ENCODE measurements at places on chromosomes 12 and 14.
A peak's percentile ranks its signal among the peaks of the same experiment; 100 is the strongest.

DNA sequence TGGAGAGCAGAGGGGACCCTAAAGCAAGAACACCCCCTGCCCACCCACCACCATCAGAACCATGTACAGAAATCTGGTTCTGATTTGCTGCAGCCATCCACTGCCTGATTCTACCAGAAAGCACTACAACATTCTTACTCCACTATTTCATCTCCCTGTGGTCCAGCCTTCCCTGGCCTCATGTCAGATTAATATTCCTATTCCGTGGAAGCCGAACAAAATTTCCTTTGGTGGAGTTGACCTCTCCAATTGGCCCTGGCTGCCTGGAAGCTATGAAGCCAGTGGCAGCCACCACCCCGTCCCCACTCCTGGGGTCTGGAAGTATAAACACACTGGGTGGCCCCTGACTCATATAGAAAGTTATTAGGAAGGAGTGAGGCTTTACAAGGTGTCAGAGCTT lies 60.2 kb downstream of the ANO2 start:
- DNase-seq = no peak

DNA sequence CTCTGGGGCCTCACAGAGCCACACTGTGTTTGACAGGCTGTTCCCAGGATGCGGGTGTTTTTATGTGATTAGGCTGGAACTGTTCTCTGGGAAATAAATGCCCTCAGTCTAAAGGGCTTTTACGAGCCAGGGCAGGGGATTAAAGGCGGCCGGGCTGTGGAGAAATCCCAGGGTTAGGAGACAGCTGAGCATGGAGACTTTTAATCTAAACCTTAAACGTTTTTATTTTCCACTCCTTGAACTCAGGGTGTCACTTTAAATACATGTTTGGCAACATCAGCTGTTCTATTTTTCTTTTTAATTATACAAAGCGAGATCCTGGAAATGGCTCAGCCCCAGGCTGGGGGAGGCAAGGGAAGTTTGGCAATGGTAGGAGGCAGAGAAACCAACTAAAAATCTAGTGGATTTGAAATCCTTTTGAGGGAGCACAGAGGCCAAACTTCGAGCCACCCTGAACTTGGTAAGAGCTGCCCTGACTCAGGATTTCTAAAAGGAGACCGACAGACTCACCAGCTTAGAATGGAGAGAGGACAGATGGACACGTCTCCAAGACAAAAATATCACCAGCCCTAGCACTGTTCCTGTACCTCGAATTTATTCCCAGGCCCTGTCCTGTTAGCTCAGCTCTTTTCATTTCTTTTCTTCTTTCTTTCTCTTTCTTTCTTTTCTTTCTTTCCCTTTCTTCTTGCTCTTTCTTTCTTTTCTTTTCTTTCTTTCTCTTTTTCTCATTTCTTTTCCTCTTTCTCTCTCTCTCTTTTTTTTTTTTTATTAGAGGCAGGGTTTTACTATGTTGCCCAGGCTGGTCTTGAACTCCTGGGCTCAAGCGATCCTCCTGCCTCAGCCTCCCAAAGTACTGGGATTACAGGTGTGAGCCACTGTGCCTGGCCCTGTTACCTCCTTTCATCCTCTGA lies 15.8 kb upstream of the ORAI1 start:
- peak; percentile 30 for DNase-seq

DNA sequence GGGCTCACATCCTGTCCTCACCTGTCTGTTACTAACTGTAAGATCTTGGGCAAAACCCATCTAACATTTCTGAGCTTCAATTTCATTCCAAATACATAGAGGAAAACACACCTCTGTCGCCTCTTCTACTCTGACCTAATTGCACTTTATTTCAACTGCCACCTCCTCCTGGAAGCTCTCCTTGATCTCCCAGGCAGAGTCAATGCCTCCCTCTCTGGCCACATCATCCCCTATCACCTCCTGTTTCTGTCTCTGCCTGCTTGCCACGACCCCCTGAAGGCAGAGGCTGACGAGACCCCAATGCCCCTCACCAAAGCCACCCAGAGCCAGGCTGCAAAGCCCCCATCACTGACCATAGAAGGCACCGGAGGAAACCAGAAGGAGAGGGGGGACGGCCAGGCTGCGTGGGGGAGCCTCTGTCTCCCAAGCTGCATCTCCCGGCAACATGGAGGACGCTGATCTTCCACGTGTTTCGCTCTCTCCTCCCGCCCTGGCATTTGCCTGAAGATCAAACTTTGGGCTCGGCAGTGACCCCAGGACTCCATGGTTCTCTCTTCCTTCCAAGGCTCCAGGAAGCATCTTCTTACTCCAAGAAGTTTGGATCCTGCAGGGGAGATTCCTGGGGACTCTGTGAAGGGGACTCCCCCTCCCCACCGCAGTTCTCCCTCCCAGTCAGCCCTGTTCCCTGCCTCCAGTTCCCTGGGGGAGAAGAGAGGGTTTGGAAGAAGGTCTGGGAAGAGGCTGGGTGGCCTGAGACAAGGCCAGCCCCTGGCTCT lies 50.1 kb upstream of the BCL11B start:
- DNase-seq = no peak

GRCh38 chr12:34219046-34219770 lies 196.9 kb downstream of the ALG10 start:
- DNase-seq = no peak

DNA sequence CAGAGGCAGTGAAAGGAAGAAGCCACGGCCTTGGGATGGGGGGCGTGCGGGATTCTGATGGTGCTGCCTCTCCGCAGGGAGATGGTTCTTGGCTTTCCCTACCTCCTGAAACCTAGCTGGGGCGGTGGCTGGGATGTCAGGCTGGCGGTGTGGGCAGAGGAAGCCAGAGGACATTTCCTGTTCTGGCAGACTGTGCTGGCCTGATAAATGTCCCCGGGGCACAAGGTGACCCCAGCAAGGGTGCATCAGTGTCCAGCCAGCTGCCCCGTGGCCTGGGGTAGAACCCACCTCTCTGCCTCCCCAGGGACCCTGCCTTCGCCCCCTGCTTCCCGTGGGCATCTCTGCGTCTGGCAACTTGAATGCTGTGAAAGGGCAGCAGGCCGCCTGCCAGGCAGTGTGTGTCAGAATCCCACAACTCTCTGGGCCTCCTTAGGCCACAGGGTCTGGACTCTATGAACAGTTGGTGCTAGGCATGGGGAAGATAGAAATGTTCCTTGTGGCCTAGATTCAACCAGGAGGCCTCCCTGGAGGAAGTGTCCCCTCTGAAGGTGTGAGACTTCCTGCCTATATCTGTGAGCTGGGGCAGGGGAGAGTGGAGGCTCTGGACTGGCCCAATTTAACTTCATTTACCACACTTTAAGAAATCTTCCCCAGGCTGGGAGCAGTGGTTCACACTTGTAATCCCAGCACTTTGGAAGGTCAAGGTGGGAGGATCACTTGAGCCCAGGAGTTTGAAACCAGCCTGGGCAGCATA lies 4.9 kb downstream of the SH2B3 start:
- no peak for DNase-seq

- no peak for DNase-seq
These were observed 144.1 kb upstream of the AMIGO2 start for GRCh38 chr12:47223848-47224213.

DNA sequence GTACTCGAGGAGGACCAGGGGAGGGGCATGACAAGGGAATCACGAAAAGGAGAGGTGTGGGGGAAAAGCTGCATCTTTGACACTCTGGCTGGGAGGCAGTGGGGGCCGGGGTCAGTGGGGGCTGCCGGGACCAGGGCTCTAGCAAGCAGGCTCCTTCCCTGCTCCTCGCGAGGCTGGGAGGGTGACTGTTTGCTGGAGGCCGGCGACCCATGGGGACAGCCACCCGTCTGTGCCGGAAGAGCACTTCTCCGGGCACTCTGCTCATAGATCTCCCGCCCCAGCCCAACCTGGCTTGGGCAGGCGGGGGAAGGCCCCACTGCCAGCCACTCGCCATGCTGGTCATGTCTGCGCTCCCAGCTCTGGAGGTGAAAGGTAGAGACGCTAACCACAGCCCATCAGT lies 130.7 kb downstream of the RBM19 start:
- DNase-seq = no peak

- no peak for DNase-seq
These were observed 23.1 kb downstream of the ETV6 start for GRCh38 chr12:11672256-11673191.

GRCh38 chr12:13563743-13564125 lies 367.2 kb downstream of the EMP1 start:
- no peak for DNase-seq

DNA sequence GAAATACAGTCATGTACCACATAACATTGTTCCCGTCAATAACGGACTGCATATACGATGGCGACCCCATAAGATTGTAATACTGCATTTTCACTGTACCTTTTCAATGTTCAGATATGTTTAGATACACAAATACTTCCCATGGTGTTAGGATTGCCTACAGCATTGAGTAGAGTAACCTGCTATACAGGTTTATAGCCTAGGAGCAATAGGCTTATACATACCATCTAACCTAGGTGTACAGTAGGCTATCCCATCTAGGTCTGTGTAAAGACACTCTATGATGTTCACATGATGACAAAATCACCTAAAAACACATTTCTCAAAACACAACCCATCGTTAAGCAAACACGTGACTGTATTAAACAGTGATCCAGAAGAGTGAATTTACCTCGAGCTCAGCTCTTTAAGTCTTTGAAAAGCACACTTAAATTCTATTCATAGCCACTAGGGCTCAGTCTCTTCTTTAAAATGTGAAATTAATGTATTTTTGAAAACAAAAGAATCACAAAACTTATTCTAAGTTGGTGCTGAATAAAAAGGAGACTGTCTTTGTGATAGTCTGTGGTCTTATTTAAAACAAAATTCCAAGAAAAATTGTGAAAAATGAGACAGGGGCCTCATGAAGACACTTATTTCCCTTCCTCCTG lies 239.1 kb upstream of the ARID2 start:
- DNase-seq = no peak

- DNase-seq = no peak
These were observed 171.3 kb upstream of the NTF3 start for GRCh38 chr12:5260591-5261086.

DNA sequence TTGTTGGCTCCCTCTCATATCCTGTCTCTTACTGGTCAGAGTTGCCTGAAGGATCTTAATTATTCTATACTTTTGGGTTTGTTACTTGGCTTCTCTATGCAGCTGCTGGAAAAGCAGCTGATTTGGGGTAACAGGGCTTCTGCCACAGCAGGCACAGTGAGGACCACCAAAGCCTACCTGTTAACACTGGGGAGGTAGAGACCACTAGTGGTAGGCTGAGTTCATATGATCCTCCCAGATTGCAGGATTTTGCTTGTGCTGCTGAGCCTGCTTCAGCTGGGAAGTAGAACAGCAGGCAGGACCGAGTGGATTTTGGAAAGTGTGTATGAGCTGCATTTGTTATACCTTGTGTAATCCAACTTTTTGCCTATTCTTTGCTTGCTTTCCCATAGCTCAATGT lies 34.1 kb downstream of the RCOR1 start:
- no peak for DNase-seq

DNA sequence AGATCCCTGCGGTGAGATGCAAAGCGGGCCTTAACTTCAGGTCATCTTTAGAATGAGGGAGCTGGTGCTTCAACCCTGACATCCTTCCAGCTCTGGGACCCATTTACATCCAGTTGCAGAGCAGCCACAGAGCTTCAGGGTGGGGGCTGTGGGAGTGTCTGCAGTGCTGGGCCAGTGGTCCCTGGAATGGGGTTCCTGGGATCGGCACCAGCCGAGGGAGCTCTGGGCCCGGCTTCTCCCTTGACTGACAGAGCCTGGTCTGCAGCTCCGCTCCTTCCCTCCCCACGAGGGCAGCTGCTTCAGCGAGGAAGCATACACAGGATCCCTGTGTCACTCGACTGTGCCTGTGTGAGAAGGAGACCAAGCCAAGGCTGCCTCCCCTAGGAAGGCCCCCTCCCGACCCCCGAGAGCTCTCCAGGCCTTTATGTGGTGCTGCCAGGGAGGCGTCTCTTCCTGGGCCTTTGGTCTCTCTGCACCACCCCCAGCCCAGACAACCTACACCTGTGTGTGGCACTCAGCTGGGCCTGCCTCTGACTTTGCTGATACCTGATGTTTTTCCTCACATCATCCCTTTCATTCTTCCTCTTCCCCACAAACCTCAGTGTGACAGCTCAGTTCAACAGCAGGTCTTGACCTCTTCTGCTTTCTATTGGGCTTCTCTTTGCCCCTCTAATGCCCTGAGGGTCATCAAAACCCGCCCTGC lies 48.1 kb upstream of the RIN3 start:
- no peak for DNase-seq
